ENCODE measurements at places on chromosomes 16 and 17.

- DNase-seq: no peak
Observed at GRCh38 chr16:66616592-66616991, 12.1 kb downstream of the CMTM3 start.

DNA sequence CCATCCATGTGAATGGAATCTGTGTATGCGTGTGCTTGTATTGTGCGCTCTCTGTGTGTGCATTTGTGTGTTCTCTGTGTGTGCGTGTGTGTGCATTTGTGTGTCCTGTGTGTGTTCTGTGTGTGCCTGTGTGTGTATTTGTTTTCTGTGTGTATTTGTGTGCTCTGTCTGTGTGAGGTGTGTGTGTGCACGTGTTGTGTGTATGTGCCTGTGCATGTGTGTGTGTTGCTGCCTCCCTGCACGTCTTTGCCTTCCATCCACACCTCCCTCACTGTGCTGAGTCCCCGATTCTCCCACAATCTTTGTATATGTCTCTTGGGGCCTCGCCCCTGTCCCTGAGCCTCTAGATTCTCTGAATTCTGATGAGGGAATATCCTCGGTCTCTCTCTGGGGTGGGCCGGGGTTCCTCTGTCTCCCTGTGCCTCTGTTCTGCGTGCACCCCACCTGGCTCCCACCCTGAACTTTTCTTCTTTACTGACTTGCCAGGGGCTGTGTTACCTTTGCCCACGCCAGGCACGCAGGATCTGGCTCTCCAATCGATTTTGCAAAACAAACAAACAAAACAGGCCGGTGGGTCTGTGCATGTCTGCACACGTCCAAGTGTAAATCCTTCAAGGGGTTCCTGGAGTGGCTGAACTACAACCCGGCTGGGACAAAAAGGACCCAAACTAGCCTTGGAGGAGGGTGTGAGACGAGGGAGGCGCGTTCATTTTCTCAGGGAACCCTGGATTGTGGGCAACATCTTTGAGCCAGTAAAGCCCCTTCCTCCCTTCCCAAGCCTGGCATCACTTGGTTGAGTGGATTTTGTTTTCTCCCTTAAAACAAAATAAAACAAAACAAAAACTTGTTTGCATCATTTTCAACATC lies 8.1 kb upstream of the FOXF1 start:
- no peak for DNase-seq

- no peak for DNase-seq
Observed at GRCh38 chr17:52754838-52755237, 596.3 kb upstream of the CA10 start.

DNA sequence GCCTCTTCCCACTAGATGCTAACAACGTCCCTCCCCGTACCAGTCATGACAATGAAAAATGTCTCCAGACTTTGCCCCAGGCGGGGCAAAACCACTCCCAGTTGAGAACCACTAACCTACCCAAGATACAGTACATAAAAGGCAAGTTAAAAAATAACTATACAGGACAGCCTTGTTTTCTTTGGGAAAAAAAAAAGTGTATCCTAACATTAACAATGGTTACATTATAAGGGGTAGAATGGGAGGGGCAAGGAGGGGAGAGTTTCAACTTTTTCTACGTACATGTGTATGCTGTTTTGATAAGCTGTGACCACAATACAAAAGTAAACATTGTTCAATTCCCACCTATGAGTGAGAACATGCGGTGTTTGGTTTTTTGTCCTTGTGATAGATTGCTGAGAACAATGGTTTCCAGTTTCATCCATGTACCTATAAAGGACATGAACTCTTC lies 94.9 kb downstream of the TOX3 start:
- no peak for DNase-seq

DNA sequence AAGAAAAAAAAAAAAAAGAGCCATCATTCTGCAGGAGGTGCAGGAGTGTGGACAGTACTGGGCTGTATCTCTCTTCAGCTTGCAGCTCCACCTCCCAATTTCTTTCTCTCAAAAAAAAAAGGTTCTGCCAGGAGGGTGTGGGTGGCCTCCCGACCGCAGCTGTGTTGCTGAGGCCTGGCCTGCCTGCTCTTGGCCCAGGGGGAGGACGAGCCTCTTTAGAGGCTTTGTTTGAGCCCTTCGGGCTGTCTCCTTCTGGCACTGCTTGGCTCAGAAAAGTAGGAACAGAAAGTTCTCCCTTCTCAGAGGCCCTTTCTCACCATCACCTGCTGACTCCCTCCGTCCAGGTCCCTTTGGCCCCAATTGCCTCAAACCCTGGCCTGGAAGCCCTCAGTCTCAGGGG lies 22.2 kb upstream of the C17orf107 start:
- no peak for DNase-seq

DNA sequence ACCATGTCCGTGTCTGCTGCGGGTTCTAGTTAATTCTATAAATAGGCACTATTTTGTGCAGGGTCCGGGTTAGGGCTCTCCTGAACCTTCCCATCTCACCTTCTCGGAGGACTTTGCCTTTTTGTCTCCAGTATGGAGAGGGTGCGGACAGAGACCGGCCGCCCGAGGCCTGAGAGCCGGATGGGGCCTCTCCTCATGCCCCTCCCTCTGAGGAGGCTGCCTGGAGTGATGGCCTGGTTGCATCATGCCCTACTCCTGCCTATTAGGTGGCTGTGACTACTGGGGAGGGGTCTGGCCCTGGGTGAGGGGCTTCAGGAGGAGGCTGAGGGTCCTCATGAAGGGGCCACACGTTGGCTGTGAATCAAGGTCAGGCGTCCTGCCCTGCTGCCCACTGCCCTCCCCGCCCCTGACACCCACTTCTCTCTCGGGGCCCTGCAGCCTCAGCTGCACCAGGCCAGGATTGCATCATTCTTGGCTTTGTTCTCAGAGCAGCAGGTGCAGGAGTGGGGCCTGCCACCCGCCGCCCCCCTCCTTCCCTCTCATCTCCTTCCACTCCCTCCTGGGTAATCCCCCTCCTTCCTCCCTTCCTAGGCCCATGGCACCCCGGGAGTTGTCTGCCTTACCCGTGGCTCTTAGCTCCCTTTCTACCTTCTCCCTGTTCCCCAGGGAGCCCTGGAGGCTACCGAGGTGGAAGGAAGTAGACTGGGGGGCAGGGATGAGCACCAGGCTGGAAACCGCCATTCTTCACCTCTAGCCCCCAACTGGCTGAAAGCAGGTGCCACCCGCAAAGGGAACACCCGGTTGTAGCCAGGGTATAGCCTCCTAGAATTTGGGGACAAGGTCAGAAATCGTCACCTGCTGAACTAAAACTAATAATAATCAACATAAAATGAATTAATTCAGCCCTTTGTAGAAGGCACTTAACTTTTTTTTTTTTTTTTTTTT lies 12.7 kb upstream of the ARHGAP23 start:
- DNase-seq: no peak

DNA sequence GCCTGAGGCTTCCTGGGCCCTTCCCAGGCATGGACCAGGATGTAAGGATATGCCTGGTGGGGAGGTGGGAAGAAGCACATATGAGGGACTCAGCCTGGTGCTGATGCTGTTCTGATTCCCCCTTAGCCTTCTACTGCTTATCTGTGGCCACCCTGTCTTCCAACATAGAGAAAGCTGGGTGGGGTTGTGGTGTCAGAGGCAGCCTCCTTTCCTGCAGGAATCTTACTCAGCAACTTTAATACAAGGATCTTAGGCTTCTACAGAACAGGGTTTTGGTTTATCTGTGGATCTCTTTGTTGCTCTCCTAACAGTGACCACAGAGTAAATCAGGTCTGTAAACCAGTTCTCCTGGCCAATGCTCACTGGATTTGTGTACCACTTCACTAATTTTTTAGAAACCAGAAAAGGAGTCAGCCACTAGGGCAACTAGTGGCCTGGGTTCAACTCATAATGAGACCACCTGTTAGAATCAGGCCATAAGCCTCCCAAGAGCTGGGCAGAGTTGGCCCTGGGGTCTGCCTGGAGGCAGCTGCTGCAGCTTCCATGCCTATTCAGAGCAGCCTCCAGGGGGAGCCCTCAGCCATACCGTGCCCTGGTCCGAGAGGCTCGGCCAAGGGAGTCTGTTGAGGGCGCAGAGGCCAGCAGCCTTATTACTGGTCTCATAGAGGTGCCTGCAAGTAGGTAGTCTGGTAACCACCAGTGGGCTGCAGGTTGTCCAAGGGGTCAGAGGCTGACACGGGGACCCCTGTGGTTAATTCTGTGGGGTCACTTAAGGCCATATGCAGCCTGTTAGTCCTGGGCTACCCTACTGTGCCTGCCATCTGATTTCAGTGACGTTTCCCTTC lies 7.1 kb downstream of the HAS3 start:
- peak; percentile 9 for DNase-seq

DNA sequence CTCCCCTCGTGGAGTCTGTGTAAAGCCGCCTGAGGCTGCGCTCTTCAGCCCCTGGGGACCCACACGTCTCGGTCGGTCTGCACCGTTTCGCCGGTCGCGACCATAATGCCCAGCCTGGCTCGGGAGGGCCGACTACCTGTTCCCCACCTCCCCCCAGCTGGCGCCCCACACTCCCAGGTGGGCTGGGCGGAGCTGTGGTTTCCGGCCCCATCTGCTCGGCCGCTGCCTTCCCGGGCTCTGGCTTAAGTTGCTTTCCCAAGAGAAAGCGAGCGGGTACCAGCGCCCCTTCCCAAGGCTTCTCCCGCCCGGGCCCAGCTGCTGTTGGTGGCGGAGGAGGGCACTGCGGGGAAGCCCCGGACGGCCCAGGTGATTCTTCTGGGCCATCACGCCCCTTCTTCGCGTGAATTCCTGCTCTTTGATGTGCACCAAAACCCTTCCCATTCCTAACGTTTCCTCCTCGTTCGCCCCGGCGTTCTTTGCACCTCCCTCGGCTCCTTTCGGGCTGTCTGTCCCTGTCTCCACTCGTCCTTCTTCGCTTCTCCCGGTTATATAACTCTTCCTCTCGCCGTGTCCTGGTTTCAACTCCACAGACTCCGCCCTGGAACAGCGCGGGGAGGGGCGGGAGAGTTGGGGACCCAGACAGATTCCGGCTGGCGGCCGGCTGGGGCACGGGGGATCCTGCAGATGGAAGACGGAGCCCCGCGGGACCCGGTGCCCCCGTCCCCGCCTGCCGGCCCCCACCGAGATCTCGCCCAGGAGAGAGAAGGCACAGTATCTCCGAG lies 2.0 kb downstream of the KDM6B start:
- peak; percentile 71 for DNase-seq

DNA sequence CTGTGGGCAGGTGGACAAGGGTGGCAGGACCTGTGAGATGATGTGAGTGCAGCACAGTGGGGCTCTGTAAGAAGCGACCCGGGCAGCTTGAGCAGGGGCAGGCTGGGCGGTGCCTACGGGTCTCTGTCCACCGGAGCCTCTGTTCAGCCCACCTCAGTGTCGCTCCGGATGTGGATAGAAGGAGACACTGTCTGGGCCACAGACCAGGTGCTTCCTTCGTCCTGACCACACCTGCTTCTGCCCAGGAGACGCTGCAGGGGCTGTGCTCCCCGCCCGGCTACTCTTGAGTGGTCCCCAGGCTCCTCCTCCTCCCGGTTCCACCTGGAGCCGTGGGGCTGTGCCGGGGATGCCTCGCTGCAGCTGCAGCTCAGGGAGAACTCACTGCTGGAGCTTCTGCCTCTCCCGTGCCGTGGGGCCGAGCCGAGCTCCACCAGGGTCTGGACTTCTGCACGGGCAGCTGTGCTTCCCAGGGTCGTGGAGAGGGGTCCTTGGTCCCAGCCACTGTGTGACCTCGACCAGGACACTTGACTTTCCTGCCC lies 21.5 kb downstream of the METRNL start:
- no peak for DNase-seq

DNA sequence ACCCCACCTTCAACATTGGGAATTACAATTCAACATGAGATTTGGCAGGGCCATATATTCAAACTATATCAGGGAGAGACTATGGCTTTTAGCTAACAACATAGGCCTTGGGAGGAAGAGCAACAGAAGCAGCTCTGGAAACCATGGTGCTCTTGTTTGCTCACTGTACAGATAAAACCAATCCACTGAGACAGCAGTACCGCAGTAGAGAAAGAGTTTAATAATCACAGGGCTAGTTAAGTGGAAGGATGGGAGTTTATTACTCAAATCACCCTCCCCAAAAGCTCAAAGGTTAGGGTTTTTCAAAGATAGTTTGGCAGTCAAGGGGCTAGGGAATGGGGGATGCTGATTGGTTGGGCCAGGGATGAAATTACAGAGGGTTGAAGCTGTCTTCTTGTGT lies 52.7 kb upstream of the CRHR1 start:
- no peak for DNase-seq

DNA sequence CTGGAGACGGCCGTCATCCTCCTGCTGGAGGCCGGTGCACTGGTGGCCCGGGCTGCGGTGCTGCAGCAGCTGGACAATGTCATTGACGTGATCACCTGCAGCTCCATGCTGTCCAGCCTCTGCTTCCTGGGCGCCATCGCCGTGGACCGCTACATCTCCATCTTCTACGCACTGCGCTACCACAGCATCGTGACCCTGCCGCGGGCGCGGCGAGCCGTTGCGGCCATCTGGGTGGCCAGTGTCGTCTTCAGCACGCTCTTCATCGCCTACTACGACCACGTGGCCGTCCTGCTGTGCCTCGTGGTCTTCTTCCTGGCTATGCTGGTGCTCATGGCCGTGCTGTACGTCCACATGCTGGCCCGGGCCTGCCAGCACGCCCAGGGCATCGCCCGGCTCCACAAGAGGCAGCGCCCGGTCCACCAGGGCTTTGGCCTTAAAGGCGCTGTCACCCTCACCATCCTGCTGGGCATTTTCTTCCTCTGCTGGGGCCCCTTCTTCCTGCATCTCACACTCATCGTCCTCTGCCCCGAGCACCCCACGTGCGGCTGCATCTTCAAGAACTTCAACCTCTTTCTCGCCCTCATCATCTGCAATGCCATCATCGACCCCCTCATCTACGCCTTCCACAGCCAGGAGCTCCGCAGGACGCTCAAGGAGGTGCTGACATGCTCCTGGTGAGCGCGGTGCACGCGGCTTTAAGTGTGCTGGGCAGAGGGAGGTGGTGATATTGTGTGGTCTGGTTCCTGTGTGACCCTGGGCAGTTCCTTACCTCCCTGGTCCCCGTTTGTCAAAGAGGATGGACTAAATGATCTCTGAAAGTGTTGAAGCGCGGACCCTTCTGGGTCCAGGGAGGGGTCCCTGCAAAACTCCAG lies 1.1 kb downstream of the MC1R start:
- peak; percentile 19 for DNase-seq

DNA sequence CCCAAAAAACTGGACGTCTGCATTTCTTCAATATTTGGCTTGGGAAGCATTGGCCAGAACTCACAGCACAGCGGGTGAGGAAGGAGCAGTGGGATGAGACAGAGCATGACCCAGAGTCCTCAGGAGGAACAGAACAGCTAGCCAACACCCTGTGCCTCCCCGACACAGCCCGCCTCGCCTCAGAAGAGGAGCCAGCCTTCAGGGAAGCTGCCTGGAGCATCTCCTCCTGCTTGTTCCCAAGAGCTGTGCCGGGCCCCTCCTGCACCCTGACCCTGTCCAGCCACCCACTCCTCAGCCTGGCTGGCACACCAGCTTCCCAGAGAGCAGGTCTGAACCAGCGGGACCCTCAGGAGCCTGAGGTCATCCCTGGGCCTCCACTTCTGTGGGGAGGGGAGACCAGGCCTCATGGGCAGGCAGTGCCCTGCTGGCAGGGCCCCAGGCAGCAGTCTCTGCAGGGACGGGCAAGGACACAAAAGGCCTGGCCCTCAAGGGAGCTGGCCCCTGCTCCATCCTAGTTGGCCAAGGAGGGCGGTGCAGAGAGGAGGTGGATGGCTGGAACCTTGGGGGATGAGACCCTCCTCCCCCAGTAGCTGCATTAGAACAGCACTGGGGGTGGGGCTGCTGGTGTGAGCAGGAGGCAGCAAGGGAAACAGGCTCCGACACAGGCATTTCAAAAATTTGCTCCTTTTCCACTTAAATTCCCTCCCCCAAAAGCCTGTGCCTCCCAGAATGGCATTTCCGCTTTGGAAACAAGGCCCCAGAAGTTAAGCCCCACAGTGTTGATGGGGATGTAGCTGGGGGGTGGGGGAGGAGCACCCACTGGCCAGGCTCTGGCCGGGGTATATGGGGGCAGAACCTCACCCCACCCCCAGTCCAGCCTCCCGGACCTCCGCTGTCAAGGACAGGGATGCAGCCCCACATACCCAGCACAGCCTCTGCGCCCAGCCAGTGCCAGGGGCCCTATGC lies 1.8 kb upstream of the BCAR1 start:
- no peak for DNase-seq

All from stimulated activated naive CD4-positive, alpha-beta T cell (primary cell).